Stimulated activated CD4-positive, alpha-beta T cell treated with anti-CD3 and anti-CD28 coated beads, Interleukin-1b, Interleukin-23, amount 100 ng/mL, for 1 hour (primary cell): ENCODE measurements at places on chromosomes 6 and 20.

GRCh38 chr6:14350210-14350609, 232.6 kb downstream of the CD83 start:
- no peak for DNase-seq

- DNase-seq: no peak
Measured at GRCh38 chr20:19594896-19595295, 163.2 kb upstream of the RIN2 start.

DNA sequence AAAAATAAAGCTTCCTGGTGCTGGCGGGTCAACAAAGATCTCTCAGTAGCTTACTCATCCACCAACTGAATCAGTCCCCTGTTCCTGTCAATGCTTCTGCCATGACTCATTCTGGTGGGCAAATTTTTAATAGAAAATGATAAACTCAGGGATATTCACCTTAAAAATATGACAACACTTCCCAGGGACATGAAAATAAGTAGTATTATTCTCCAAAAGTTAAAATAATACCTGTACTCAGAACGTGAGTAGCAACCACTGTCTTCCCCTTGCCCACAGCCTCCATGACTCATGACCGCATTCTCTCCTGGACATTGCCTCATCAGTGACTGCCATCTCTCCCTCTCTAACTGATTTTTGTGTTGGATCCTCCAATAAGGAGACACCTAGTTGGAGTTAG, 552.3 kb downstream of the KIF16B start:
- no peak for DNase-seq

DNA sequence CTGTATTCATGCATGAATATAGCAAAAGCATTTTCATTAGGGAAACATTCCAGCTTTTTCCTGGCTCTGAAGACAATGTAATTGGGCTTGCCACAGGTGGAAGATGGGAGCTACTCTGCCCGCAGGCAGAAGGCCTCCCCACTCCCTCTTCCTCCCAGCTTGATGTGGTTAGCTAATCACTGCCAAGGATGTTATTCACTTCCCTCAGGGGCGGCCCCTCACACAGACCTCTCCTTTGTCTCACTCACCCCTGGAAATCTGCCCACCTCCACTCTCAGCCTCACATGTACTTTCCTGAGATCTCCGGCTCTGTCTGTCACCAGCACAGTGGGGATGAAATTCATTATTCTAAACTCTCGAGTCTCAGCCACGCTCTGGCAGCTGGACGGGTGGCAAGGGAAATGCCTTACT, 100.7 kb downstream of the ANKRD60 start:
- DNase-seq: no peak

DNA sequence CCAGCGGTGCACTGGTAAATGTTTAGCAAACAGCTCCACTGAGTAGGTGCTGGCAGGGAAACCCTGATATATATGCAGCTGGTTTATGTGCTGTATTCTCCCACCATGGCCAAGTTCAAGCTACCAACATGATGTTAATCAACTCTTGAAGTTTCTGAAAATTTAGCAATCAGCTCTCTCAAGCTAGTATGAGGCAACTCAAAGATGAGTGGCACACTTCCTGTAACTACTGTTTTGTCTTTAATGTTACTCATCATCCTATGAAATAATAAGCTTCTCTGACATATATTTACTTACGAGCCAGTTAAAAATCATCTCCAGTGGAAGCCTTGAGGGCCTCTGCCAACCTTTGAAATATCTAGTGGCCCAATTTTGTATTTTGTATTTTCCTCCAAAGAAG, 54.7 kb downstream of the TRMT6 start:
- no peak for DNase-seq

- no peak for DNase-seq
Measured at GRCh38 chr20:34074101-34074760, 37.8 kb downstream of the EIF2S2 start.

DNA sequence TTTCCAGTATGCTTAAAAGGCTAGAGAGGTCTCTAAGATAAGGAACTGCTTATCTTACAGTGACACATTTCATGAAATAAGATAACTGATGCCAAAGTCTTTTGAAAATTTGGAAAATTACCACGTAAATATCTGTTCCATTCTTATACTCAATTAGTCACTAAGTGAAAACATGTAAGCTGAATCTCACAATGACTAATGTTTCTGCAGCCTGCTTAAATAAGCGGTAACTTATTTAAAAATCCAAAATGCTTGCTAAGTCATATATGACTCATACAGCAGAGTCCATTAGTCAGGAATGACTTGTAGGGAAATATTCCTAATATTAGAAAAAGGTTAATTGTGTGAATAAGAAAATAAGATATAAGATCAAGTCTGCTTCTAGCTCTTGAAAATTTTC, 27.8 kb upstream of the LGSN start:
- DNase-seq: no peak

GRCh38 chr6:26000366-26001144, 38.0 kb downstream of the TRIM38 start:
- no peak for DNase-seq

DNA sequence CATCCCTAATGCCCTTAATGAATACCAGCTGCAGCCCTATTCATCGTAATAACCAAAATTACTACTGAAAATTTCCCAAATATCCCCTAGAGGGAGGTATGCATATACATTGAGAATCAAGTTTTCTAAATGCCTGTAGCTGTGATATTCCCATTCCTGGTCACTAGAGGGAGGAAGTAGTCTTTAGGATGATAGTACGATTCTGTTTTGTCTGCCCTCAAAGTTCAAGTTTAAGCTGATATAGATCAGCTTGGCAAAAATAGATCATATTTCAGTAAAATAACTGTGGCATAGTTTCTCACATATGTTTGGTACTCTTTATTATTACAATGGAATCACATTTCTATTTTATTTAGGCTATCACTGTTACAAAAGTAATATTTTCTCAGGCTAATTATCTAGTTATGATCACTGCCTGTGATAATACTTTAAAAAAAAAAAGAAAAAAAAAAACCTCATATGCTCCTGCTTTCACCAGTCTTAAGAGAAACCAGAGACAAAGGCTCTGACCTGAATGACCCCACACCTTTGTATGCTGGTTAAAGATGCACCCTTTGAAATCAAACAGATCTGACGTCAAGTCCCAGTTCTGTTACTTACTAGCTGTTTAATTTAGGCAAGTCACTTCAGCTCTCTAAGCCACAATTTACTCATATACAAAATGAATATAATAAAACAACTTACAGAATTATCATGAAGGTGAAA, 11.0 kb downstream of the TSPYL1 start:
- no peak for DNase-seq
